Activated CD4-positive, alpha-beta T cell treated with anti-CD3 and anti-CD28 coated beads, Interleukin-2, amount 50 U/mL, for 16 hours (primary cell): ENCODE measurements at places on chromosomes 2 and 18.

DNA sequence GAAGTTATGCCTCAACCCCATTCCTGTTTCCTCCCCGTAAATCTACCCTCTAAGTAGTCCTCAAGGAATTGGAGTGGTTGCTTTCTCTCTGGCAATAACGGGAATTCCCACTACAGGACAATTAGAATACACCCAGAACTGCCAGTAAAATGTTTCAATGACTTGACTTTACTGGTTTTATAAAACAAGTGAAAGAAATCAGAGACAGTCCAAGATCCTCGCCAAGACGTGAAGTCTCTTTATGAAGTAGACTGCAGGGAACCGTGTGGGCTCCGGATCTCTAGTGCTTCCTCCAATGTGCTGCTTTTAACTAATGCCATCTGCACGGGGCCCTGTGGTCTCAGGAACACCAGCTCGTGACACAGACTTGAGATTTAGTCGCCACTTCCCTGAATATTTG lies 101.4 kb downstream of the CPO start:
- no peak for DNase-seq

GRCh38 chr18:46555724-46556123 lies 101.3 kb downstream of the LOXHD1 start:
- DNase-seq = no peak

- peak; percentile 58 for DNase-seq
Measured at GRCh38 chr18:5395860-5396448, 100.4 kb upstream of the ZBTB14 start.

DNA sequence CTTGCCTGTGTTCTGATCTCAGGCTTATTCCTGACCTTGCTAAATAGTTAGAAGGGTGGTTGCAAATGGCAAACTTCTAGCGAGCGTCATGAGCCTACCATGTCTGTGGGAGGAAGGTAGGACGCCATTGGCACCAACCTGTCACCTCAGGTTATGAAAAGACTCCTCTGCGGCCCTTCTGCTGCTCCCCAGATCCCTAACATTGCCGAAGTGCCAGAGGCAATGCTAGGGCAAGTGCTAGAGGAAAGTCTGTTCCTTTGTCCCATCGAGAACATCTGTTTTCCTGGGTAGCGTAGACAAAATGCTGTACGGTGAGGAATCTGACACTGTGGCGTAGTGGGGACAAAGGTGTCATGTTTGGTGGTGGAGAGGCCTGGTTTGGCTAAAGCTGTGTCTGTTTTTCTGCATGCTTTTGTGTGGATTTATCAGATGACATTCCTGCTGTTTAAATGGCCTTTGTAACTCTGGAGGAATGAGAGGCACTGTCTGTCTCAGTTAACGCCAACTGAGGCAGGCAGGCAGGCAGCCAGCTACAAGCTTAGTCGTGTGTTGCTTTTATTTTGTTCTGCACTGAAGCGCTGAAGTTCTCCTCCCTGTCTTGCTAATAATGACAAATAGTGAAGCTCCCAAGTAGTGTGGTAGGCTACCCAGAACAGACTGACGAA lies 94.1 kb downstream of the PRPF40A start:
- no peak for DNase-seq

- DNase-seq = no peak
Measured at GRCh38 chr18:12867441-12868123, 16.5 kb downstream of the PTPN2 start.

- DNase-seq = no peak
Measured at GRCh38 chr2:167198009-167198408, 309.7 kb downstream of the XIRP2 start.

GRCh38 chr2:57429831-57430230 lies 616.8 kb upstream of the VRK2 start:
- no peak for DNase-seq

GRCh38 chr2:54755641-54756326 lies 32.3 kb downstream of the EML6 start:
- DNase-seq = no peak

GRCh38 chr2:118639371-118639770 lies 208.1 kb downstream of the EN1 start:
- DNase-seq = no peak

GRCh38 chr2:120425014-120425413 lies 79.1 kb downstream of the INHBB start:
- no peak for DNase-seq

DNA sequence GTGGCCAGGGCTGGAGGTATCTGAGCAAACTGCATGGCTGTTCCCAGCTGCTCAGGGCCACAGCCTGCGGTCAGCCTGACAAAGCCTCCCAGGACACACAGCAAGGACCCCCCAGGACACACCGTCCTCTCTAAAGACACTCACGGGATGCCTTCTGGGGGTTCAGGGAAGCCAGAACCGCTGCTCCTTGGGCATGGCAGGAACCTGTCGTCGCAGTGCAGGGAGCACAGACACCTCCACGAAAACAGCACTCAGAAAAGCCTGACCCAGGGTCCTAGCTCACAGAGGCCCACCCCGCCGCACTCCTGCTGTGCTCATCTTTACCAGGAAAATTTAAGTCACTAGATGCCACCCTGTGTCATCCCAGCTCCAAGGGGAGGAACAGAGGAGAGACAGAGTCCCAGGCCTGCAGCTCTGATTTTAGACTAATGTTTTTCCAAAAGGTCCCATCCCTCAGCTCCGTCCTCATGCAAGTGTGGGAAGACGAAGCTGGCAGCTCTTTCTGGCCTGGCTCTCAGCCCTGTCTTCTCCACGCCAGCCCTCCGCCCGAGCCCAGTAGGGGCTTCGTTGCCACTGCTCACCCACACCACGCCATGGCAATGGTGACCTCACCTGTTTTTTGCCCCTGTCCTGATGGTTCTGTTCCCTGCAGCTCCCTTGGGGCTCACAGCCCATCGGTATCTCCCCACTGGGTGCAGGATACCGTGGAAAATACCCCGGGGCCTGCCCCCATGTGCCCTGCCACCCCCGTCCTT lies 23.9 kb upstream of the SLC66A3 start:
- DNase-seq = no peak

DNA sequence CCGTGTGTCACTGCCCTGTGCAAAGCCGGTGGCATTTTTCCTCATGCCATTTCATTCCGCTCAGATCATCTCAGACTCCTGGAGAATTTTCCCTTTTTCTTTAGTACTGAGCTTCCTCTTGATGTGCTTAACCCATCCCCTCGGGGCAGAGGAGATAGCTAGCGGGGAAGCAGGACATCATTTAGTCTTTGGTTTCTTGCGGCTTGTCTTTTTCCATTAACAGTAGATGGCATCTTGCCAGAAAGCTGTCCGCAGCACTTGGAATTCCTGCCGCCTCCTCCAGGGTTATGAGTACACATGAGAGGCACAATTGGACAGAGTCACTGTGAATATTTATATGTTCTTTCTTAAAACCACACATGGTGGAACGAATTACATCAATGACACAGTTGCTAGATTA lies 226.6 kb downstream of the ALPK2 start:
- no peak for DNase-seq

DNA sequence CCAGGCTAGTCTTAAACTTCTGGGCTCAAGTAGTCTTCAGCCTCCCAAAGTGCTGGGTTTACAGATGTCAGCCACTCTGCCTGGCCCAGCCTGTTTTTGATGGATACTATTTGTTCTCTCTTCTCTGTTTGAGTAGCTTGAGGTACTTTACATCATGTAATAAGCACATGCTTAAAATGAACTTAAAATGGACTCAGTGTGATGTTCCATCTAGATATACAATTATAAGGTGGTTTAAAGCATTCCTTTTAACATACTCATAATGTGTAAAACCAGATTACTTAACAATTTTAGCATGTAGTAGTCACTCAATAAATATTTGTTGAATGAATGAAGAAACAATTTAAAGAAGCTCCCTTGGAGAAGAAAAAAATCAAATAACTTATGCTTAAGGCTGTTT lies 9.6 kb downstream of the PTPRM start:
- DNase-seq = no peak

DNA sequence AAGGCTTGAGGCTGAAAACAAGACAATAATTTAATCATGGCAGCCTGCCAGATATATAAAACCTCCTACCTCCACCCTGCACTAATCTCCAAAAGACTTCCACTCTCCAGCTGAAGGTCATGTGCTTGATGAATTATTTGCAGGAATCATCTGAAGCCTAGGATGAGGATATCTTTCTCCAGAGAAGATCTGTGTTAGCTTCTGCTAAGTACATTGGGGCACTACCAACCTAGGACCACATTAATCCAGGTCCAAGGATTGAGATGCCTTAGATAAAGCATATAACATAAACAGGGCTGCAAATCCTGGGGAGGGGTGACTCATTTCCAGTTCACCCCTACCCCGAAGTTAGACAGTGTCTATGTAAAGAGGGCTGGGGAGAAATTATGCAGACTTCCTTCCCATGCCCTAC lies 80.5 kb upstream of the FRZB start:
- DNase-seq = no peak

DNA sequence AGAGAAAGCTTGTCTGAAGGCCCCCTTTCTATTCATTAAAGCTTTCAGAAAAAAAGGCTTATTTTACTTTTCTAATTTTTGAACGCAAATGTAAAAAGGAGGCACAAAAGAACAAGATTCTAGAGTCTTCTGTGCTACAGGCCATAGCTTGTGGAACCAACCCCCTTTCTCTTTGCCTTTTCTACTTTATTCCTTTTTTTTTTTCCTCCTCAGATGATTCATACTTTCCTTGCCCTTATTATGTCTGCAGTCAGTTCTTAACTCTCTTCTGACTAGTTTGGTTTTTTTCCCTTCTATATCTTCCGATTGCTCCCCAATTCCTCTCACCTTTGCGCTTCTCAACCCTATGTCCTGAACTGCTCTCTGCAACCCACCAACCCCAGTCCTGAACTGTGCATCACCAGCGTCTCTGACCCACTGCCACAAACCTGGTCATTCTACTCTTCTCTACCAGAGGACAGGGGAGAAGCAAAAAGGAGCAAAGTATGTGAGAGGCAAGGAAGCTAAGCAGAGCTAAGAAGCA lies 56.9 kb upstream of the WIPF1 start:
- no peak for DNase-seq

- peak; percentile 73 for DNase-seq
Measured at GRCh38 chr18:77132369-77133050, at the start of gene MBP. Gene MBP, minus strand, starts transcription at chr18:77132783. Its CDS starts 27,522 bp downstream, at chr18:77105261.

- no peak for DNase-seq
Measured at GRCh38 chr2:83369601-83370418, 1089.3 kb downstream of the SUCLG1 start.

DNA sequence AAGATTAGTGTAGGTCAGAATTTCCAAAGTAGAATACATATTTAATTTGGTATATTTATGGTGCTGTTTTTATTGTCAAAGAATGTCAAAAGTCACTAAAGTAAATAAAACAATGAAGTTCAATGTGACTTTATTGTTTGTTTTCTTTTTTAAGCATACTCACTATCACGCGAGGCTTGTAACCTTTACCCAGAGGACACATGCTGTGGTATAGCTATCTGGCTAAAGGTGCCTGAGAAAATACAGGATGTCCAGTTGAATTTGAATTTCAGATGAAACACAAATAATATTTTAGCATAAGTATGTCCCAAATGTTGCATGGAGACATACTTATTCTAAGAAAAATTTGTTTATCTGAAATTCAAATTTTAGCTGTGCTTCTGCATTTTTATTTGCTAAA lies 103.3 kb upstream of the KLF7 start:
- no peak for DNase-seq

- DNase-seq = no peak
Measured at GRCh38 chr2:468648-469336, 180.9 kb upstream of the ALKAL2 start.

DNA sequence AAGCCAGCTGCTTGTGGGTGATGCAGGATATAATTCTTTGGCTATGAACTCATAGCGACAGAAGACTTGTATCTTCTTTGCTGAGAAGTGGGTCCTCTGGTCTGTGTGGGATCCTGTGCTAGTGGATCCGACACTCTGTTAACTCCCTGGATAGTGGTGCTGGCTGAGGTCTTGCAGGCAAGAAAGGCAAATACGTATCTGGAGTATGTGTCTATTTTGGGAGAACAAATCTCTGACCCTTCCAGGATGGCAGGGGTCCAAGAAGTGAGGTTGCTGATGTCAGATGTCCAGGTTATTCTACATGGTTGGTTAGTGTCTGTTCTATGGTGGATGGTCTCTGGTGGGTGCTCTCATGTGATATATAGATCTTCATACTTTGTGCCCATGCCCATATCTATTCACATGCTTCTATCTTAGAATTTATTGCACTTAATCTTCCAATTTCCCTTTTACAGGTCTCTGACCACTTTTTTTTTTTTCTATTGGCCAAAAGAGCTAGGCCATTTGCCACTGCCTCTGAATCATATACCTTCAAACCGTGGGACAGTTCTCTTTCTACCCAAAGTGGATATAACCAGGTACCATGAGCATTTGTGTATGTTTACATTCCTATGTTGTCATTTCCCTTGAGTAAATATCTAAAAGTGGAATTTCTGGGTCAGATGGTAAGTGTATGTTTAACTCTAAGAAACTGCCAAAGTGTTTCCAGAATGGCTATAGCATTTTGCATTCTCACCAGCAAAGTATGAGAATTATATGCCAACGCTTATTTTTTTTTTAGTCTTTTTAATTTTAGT lies 45.1 kb upstream of the RBMS1 start:
- DNase-seq = no peak

- DNase-seq = no peak
Measured at GRCh38 chr2:182101263-182101662, 115.6 kb downstream of the PPP1R1C start.

GRCh38 chr2:40540026-40540425 lies 88.1 kb upstream of the SLC8A1 start:
- no peak for DNase-seq

DNA sequence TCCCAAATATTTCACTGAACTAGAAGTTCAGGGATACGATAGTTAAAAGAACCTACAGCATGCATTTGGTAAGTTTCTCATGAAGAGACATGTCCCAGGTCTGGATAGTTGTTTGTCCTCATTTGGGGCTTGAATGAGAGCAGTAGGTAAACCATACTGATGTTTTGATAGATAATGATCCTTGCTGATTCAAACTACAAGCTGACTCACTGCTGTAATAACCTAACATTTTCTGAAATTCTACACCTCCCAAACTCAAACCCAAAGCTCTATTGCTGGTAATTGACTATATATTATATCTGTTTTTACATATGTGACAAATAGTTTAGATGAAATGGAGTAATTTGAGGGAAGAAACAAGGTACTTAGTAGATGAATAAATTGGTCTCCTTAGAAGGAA lies 154.1 kb upstream of the BOD1L2 start:
- peak; percentile 63 for DNase-seq

GRCh38 chr2:197137826-197138477 lies 172.6 kb downstream of the ANKRD44 start:
- peak; percentile 47 for DNase-seq

DNA sequence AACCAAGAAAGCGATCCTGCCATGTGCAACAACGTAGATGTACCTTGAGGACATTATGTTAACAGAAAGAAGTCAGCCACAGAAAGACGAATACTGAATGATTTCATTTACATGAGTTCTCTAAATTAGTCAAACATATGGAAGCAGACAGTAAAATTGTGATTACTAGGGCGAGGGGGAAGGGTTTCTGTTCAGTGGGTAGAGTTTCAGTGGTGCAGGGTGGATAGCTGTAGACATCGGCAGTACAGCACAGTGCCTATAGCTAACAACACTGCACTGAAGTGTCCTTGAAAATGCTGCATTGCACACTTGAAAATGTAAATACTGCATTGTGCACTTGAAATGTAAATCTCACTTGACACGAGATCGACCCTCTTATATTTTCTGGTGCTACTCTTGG lies 275.3 kb downstream of the GALR1 start:
- peak; percentile 6 for DNase-seq
